ENCODE measurements at places on chromosomes 7 and 10.
A peak's percentile ranks its signal among the peaks of the same experiment; 100 is the strongest.

GRCh38 chr10:132449051-132449810 is 52.2 kb downstream of the PWWP2B start:
- no peak for DNase-seq

DNA sequence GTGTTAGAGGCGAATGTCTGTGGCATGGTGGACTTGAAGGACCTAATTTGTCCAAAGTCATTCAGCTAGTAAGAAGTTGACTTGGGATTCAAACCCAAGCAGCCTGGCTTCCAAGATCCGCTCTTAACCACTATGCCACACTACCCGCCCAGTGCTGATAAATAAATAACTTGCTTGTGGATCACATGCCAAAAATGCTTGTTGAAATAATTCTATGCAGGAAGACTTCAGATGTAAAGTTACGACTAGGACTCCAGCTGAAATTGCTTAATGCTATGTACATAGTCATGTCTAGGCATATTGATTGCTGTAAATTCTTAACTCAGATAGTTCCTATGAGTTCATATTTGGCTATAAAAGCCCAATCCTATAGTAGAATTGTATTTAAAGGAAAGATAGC is 76.0 kb downstream of the PLXDC2 start:
- no peak for DNase-seq

GRCh38 chr10:119190353-119190752 is 11.7 kb upstream of the PRDX3 start:
- DNase-seq: peak; percentile 89

DNA sequence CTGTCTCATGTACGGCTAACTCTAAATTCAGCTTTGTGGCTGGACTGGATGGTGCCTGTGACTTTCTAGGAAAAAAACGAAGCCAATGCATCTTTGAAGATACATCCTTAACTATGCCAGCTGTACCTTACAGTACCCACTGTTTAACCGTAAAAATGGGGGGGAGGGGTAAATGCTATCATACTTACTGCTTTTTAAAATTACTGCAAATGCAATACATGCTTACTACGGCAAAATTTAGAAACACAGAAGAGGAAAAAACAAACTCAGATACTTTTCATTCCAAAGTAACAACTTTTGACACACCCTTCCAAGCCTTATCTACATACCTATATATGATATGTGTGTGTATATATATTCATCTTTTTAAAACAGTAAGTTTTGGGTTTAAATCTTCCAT is 20.4 kb upstream of the GLCCI1 start:
- DNase-seq: no peak

DNA sequence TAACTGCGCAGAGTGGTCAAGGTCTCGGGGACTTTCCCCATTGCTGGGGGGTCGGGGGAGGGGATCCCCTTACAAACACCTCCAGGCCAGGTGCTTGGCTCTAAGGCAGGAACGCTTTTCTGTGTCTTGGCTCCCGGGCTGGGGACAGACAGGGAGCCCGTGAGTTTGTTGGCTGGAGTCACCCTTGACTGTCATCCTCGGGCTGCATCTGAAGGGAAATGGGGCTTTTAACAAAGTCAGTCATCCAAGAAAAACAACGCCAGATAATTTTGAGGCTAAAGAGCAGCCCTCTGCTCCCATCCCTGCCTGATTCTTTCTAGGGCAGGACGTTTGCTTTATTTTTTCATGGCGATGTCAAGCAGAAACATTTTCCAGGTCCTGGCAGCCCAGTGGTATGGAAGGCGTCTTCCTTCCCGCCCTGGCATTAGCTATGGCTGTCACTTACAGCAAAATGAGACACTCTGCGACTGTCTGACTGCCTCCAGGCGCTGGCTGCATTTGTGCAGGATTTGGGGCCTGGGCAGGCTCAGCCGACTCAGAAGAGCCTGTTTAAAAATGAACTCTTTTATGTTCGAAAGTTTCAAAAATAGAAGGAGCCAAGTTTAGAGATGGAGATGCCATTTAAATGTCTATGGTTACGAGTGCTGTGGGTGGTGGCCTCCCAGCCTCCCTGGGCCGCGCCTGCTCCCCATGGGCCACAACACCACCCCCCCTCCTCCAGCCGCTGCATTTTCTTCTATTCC is 54.7 kb upstream of the TNS3 start:
- no peak for DNase-seq

- no peak for DNase-seq
These were observed 29.0 kb downstream of the AKR1D1 start for GRCh38 chr7:138105221-138105620.

DNA sequence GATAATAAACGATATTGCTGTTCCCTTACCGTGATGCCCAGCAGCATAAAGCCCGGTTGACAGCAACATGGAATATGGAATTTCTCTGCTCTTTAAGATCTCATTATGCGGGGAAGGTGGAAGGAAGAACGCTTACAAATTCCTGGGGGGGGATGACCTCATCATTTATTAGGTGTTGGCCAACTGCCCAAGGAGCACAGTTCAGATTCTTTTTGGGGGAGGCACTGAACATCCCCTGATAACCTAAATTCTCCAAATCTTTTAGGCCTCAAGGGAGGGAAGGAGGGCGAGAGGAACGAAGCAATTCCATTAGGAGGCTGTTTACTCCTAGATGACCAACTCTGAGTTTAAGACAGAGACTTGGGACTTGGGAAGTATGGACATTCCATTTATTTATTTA is 5.2 kb upstream of the COL26A1 start:
- DNase-seq: no peak

GRCh38 chr7:29495653-29496052 is 68.0 kb upstream of the PRR15 start:
- no peak for DNase-seq

DNA sequence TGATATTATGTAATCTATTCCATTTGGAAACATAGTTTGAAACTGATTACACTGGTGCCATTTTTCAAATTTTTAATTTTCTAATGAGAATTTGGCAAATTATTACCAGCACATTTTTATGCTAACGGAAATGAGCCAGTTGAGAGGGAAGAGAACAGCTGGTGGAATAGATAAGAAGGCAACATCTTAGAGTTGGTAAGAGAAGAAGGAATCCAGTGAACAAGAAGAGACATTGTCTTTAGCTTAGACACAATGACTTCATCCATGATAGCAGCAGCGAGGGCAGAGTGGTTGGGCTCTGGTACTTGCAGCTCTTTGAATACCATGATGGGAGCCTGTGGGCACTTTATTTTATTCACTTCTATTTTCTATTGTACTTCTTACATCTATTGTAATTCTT is 89.6 kb downstream of the CHRM2 start:
- no peak for DNase-seq

DNA sequence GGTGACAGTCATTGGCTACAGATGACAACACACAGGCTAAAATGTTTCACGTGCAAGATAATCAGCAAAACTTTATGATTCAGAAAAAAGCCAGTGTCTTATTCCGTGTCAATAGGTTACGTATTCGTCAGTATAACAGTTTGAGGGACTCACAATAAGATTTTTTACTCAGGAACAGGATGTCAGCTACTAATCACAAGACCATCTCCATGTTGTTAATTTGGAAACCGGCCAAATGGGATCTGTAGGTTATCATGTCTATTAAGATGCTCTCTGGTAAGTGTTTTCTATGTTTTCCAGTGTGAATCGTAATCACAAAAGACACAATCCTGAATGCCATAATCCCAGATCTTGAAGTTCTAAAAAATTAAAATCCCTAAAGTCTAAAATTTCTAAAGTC is 197.3 kb downstream of the ETV1 start:
- no peak for DNase-seq

GRCh38 chr10:29671968-29672367 is 37.2 kb upstream of the SVIL start:
- no peak for DNase-seq

- no peak for DNase-seq
These were observed 205.9 kb downstream of the SKAP2 start for GRCh38 chr7:26658389-26659084.

GRCh38 chr10:103153302-103154197 is 39.5 kb downstream of the NT5C2 start:
- DNase-seq: peak; percentile 36

DNA sequence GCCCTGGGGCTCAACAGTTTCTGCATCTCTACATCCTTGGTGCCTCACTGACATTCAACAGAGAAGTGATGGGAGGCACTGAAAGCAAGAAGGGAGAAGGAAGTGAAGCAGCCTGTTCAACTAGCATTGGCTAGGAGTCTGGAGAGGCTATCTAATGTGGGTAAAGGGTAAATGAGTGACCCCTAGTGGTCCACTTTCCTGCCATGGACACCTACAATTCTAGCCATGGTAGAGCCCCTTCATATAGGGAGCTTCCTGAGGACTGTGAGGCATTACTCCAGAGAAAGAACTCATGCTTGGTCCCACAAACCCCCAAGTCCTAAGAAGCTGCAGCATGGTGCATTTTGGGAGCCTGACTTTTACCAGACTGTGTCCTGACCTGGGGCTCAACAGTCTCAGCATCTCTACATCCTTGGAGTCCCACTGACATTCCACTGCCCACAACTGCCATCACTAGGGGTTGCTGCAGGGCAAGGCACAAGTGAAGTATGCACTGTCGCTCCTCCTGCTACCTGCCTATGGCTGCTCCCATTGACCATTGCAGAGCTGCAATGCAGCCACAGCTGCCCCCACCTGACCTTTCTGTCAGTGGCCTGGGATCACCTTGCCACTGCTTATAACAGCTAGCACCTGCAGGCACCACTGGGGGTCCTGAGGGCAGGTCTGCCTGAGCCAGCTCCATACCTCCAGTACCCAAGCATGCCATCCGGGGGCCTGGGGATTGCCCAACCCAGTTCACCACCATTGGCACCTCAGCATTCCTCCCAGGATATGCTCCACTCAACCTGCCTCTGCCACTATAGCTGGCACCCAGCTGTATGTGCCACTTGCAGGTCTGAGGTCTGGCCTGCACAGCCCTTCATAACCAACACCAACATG is 44.1 kb upstream of the CDK6 start:
- DNase-seq: no peak

GRCh38 chr10:119688033-119688508 is 36.9 kb downstream of the BAG3 start:
- no peak for DNase-seq
